ENCODE measurements at places on chromosomes 6 and 20.
A peak's percentile ranks its signal among the peaks of the same experiment; 100 is the strongest.

GRCh38 chr6:111757342-111757741 lies 115.9 kb downstream of the FYN start:
- peak; percentile 8 for DNase-seq

- DNase-seq = no peak
Measured at GRCh38 chr6:166626177-166627032, 646 bp downstream of the RPS6KA2 start.

- no peak for DNase-seq
Measured at GRCh38 chr6:67952948-67953347, 682.1 kb upstream of the ADGRB3 start.

DNA sequence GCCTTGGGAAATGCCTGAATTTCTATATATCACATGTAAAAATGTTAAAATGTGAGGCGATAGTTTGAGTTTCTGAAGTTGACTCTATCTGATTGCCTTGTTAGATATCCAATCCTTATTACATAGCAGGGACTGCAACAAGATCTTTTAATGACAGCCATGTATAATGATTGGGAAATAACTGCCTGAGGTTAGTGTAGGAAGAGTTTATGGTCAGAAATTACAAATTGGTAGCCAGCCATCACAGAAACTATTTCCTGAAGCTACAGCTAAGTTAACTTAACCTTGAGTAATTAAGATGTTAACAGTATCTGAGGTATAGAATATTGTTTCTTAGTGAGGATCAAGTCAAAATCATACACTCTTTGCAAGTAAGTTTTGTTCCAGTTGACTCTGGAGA lies 41.0 kb downstream of the AKIRIN2 start:
- no peak for DNase-seq

DNA sequence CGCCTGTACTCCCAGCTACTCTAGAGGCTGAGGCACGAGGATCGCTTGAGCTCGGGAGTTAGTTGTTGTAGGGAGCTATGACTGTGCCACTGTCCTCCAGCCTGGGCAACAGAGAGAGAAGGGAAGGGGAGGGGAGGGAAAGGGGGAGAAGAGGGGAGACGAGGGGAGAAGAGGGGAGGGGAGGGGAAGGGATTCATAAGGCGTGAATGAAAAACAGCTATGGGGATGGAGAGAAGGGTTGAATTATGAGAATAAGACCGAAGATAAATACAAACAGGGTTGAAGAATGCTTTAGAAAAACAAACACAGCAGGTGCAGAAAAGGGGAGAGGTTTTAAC lies 106.0 kb downstream of the TRIM27 start:
- no peak for DNase-seq

DNA sequence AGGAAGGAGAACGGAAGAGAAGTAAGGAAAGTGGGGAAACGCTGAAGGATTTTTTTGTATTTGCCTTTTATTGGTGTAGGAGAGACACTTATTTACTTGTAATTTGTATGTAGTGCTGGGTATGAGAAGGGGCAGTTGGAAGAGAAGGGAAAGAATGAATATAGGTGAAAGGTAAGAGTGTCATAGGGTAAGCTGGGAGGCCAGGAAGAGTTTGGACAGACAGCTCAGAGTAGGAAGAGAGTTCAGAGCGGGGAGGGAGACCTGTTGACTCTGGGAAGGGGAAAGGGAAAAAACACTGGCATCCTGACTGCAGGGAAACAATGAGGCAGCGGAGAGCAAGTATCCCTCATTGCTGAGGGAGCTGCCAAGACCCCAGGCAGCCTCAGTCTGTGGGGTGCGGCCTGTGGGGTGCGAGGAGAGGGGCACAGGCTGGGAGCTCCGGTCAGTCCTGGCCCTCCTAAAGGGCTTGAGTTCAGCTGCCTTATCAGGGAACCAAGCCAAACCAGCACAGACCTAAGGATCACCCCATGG lies 3.1 kb downstream of the TRAF3IP2 start:
- no peak for DNase-seq

DNA sequence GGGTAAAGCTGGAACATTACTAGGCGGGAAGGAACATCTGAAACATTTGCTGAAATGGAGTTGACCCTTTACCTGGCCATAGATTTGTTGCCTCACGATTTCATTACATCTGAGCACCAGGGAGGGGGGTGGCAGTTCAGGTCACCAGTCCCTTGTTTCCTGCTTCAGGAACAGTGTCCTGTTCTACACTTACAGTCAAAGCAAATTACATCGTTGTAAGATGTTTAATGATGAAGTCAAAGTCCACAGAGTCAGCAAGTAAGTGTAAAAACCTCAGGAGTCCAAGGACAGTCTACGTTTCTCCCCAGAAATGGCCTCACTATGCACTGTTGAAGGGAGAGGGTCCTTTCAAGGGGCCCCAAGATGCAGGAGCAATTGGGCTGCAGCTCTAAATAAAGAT lies 8.9 kb upstream of the MICB start:
- no peak for DNase-seq

DNA sequence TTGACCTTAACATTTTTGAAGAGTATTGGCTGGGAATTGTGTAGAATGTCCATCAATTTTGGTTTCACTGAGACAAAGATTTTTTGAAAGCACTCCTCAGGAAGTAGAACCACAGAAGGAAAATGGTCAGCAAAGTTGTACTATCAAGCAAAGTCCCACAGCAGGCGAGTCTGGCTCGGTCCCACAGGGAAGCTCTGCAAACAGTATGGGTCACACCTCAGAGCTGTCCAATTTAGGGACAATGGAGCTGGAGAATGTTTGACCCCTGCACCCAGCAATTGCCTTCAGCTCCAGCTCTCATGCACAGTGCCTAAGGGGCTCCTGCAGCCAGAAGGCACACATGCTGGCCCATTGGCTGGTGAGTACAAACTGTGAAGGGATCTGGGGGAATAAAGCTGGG lies 147.0 kb downstream of the MAFB start:
- DNase-seq = no peak

- peak; percentile 83 for DNase-seq
Measured at GRCh38 chr6:30882759-30883684, 1.3 kb upstream of the DDR1 start.

Data from RWPE1 (cell line).